ENCODE measurements at places on chromosomes 1 and 21. TPM values are rescaled to one million over a fixed set of nuclear protein-coding genes. Genes with fewer than 3 reads are reported as not detected.
A peak's percentile ranks its signal among the peaks of the same experiment; 100 is the strongest.

DNA sequence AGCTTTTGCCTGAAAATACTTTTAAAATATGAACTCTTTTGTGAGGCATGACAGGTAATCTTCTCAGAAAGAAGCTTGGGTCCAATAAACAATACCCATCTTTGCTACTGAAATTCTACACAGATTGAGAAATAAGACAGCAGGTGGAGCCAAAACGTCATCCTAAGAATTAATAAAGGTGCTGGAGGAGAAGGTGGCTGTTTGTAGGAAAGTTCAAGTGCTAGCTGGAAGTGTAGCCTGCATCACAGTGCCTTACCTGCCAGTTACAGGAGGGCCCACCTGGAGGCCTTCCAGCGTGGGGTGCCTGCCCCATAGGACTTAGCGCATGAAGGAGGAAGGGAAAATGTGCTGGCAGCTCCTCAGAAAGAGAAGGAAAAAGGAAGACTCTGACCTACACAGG lies 93.7 kb downstream of the TTC3 start:
- peak; percentile 10 for DNase-seq

GRCh38 chr1:50986653-50987052 lies 16.6 kb downstream of the CDKN2C start:
- no peak for DNase-seq

GRCh38 chr1:171654201-171654941 lies 1.9 kb upstream of the MYOC start:
- DNase-seq, result peak; percentile 17

Gene MARCKSL1
- 193 TPM for total RNA-seq

Gene CLDN17
- total RNA-seq, result not detected

Gene OR6K3
- total RNA-seq, result not detected

Gene BSND
- total RNA-seq, result not detected

Gene PRRX1
- total RNA-seq, result 1.8 TPM

GRCh38 chr1:157849229-157849875 lies 7.7 kb upstream of the CD5L start:
- DNase-seq, result no peak

DNA sequence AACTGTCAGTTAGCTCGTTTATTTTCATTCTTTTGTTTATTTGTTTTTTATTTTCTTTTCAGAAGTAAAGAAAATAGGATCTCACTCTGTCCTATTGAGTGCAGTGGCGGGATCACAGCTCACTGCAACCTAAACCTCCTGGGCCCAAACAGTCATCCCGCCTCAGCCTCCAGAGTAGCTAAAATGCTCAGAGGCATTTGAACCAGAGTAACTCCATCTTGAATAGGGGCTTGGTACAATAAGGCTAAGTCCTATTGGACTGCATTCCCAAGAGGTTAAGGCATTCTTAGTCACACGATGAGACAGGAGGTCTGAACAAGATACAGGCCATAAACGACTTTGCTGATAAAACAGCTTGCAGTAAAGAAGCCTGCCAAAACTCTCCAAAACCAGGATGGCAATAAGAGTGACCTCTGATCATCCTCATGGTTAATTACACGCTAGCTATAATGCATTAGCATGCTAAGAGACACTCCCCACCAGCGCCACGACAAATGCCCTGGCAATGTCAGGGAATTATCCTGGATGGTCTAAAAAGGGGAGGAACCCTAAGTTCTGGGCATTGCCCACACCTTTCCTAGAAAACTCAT lies 13.1 kb upstream of the COP1 start:
- no peak for DNase-seq

DNA sequence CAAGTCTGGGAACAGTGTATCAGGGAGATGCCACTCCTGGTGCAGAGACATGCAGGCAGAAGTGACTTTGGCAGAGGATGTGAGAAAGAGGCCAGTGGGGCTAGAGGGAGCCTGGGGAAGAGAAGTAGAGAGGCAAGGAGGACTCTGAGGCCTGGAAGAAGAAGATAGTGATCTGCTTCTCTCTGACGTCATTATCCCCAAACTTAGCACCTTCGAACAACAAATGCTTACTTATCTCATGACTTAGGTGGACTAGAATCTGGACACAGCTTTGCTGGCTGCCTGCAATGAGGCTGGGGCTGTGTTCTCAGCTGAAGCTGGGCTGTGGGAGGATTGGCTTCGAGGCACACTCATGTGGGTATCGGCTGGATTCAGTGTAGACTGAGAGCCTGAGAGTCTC lies 44.5 kb upstream of the ZNF678 start:
- no peak for DNase-seq

GRCh38 chr1:95282518-95282895 lies 48.5 kb downstream of the RWDD3 start:
- DNase-seq, result no peak

Gene EDN2
- 0.28 TPM for total RNA-seq

Gene TDRD5
- total RNA-seq, result not detected

DNA sequence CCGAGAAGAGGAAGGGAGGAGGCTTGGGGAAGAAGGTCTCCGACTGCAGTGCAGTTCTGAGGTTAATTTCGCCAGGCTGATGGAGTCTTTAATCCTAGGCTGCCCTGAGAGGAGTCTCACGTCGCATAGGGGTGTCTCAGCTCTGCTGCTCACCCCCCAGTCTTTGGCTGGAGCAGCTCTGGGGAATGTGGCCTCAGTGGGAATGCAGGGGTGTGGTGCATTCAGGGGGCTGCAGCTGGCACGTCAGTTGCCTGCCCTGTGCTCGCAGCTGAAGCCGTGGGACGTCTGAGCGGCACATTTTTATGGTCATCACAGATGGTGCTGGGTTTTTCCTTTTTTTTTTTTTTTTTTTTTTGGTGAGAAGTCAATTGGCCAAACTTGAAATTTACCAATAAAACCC lies 38.2 kb downstream of the ACTN2 start:
- DNase-seq, result no peak

DNA sequence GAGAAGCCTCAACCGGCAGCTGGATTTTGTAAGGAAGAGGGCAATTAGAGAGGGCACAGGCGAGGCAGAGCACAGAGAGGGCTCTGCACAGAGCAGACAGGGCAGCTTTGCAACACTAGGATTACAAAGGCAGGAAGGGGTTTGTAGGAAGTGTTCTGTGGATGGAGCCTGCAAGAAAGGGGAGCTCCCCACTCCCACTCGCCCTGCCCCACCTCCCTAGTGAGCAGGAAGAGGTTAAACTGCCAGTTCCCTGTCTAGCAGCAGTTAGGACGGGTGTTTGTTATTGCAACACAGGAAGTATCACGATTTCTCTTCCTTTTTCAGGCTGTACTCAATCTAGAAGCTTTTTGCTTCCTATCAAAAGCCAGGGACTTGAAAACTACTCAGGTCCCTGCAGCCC lies 63.3 kb upstream of the LRRC8D start:
- no peak for DNase-seq

Gene ELAVL4
- not detected for total RNA-seq

GRCh38 chr1:163980394-163980793 lies 578.6 kb upstream of the PBX1 start:
- DNase-seq, result no peak

DNA sequence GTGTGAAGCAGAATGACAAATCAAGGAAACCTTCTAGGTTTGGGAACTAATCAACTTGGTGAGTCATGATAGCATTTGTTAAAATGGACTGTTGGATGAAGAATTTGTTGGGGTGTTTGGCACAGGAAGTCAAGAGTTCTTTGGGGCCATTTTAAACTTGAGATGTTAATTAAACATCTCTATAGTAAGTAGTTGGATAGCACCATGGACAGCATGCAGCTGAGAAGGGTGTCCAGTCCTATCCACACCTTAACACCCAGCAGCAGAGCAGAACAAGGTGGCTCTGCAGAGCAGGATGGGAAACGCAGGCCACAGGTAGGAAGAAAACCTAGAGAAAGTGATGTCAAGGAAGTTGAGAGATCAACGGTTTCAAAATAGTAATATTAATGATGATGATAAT lies 52.5 kb downstream of the TNR start:
- DNase-seq, result no peak

Gene LRRC8C
- total RNA-seq, result 3.5 TPM

DNA sequence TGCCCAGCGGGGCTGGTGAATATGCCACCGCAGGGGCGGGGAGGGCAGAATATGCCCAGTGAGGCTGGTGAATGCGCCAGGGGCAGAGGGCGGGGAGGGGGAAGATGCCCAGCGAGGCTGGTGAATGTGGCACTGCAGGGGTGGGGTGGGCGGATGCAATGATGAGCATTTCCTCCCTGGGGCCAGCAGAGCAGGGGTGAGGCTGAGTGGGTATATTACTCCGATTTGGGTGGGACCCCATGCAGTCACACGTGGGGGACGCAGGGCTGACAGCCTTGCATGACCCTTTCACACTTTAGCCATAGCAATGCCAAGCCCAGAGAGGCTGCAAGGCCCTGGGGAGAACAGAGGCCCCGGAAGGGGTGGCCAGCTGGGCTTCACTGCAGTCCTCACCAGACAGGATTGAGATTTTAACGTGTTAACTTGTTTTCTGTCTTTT lies 9.3 kb upstream of the SLX9 start:
- DNase-seq, result no peak

DNA sequence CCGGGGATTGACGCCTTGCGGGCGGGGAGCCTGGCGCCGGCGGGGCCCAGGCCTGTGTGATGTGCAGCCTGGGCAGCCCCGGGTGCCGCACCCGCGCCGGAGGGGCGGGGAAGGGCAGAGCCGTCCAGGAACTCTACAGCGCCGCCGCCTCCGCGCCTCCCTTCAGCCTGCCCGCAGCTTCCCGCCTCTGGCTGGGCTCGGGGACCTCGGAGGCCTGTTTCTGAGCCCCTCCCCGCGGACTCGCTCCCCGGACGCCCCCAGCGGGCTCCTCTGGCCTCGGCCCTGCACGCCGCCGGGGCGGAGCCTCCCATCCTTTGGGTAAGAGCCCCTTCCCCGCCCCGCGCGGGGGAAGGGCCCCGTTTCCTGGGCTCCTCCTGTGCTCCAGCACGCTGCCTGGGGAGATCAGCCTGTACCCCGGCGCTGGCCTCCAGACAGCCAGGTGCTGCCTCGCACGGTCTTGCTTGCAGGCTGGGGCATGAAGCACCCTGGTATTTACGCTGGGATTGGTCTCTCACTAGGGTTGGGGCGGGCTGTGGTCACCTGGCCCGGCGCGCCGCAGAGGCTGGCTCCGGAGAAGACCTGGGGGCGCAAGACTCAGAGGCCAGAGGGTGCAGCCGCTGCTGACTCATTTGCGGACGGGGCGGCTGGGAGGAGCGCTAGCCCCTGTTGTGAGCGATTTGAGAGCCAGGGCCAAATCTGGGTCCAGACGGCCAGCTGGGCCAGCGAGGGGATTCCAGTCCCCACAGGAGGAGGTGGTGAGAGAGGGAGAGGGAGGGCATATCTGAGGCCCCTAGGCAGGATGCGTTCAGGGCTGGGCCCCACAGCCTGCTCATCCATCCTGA lies 5.7 kb upstream of the ACOT11 start:
- peak; percentile 85 for DNase-seq

- peak; percentile 78 for DNase-seq
Observed at GRCh38 chr1:197994907-197995407, 77.8 kb downstream of the LHX9 start.

Measured in Calu3 (cell line).